ENCODE measurements at places on chromosomes 6 and 20.

DNA sequence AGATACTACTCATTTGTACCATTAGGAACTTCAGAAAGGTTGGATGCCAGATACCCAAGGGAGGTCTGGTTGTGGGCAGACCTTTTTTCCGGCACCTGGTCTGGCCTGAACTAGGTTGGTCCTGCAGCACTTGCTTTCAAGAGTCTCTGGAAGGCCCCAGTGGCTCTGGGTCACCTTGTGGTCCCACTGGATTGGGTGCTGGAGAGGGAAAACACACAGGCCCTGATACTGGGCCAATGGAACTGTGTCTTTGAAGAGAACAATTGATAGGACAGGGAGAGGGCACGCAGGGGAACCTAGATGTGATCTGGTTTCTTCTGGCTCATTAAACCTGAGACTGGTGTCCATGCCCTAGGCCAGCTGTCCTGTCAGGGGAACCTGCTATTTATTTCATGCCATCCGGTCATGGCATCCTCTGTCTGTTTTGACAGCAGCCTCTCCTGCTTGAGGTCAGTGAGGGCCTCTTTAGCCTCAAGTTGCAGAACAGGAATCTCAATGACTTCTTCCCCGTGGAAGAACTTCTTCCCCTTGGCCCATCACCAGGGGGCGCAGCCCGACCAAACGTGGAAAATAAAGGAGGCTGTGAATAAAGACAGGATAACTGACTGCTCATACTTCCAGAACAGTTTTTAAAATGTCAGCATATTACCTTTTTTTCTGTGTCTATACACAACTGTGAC, 25.0 kb downstream of the TAF8 start:
- DNase-seq, result peak; percentile 57

DNA sequence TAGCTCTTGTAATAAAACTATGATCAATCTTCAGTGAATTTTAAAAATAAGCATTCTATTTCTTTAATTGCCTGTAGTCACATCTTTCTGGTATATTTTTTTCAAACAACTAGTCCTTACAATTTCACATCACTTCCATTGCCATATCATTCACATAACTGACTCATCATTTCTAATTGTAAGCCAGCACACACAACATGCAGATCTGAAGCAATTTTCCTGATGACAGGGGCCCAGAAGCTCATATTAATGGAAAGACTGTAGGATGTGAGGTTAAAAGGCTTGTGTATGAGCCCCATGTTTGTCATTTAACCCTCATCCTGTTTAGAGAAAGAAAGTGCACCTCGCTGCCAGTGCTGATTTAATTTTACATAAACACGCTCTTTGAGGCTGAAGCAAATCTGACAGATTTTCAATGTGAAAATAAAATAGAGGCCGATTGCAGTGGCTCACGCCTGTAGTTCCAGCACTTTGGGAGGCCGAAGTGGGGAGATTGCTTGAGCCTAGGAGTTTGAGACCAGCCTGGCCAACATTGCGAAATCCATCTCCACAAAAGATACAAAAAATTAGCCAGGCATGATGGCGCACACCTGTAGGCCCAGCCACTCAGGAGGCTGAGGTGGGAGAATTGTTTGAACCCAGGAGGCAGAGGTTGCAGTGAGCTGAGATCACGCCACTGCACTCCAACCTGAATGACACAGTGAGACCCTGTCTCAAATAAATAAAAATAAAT, 40.1 kb upstream of the LTV1 start:
- DNase-seq, result no peak

GRCh38 chr6:41938590-41939175, 2.9 kb downstream of the CCND3 start:
- DNase-seq, result no peak

GRCh38 chr6:30100585-30101443, 12.1 kb downstream of the TRIM31 start:
- DNase-seq, result peak; percentile 54

GRCh38 chr20:31858760-31859083, 11.6 kb downstream of the DUSP15 start:
- DNase-seq, result no peak

GRCh38 chr6:88171312-88171711, 5.2 kb upstream of the CNR1 start:
- no peak for DNase-seq

DNA sequence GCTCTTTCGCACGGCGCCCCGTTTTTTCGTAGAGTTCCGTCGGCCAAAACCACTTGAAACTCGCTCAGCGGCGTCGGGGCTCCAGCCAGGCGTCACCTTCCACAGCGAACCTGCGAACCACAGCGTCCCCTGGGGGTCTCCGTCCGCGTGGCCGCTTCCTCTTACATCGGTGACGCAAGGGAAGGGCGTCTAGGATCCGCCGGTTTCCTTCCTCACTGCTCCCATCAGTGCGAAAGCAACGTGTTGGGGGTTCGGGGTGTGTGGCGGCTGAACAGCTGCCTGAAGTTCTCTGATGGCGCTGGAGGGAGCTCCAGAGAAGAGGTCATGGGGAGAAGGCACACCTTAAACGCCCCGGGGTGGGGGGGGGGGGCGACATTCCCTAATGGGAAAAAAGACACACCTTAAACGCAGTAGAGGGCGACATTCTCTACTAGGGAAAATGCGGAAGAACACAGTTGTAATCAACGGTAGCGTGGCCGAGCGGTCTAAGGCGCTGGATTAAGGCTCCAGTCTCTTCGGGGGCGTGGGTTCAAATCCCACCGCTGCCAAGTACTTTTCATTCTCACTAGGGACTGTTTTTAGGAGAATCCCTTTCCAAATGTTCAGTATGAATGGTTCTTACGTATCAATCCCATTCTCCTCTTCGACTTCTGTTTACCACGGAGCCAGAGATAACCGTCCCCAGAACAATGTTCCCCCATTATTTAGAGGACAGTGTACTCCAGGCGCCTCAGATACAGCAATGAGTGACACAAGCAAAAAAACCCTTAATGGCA, 16.4 kb downstream of the ZNF311 start:
- peak; percentile 85 for DNase-seq

GRCh38 chr6:21521276-21521675, 72.3 kb upstream of the SOX4 start:
- DNase-seq, result no peak

DNA sequence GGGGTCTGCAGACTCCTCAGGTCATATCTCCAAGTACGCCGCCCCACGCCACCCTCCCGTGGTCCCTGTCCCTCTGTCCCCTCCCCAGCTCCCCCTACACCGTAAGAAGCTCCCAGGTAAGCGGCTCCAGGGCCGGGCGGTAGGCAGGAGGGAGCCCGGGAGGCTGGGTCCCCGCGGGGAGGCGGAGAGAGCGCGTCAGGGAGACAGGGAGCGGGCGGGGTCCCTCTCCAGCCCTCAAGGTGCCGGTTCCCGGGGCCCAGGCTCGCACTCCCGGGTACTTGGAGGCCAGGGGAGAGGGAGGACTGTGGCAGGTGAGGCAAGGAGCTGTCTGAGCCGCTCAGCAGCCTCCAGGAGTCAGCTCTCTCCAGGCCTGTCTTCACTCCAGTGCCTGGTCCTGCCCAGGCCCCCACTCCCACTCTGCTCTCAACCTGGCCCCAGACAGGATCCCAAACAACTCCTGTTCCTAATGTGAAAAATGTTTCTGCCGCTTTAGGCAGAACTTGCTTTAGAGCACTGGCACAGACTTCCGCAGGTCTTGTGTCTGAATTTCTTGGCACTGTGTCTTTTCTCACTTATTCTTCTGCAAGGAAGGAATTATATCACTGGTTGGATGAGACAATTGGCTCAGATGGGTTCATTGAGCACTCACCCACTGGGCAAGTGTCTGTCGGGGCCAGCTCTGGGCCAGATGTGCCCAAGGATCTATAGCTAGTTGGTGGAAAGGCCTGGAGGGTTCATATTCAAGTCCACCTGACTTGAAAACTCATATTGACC, 36.6 kb downstream of the HLA-G start:
- no peak for DNase-seq

DNA sequence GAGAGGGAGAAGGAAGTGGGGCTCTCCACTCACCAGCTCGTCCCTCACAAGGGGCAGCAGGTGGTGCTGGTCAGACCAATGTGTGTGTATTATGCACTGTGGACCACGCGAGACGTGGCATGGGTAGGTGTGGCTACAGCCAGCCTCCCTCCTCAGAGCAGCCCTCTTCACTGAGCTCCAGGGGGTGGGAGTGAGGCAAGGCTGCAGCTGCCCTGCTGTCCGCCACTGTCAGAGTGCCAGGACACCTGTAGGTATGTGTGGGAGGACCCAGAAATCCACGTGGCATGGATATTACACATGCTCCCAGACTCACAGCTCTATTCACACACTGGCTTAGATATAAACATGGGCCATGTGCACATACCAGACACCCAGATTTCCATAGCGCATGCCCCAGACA, 90.3 kb downstream of the VEGFA start:
- no peak for DNase-seq
